Fibroblast of villous mesenchyme (primary cell): ENCODE measurements at places on chromosomes 1 and 21.

DNA sequence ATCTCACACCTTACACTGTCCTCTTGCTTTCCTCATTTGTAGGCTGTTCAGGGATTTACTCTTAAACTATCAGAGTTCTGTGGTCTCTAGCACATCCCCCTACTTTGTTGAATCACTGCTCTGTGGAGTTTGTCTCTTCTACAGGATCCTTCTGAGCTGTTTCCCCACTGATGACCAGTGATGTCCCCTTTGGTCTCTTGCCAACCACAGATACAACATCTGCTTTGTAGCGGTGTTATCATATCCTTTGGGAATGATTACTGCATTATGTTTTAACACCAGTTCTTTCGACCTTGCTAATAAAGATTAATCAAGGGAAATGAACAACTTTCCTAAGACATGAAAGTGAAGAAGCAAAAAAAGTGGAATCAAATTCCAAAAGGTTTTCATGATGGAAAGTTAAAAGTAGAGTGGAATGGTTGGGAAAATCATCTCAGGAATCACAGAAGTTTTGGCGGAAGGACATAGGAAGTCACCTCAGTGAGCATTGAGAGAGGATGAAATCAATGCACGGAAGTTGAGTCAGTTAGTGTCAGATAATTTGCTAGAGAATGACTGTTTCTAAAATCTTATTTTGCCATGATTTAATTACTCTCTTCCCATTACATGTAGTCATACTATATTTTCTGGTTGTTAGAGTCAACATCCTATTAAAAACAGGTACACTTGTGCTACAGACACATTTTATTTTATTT is 11.2 kb downstream of the OR10K2 start:
- DNase-seq: no peak

DNA sequence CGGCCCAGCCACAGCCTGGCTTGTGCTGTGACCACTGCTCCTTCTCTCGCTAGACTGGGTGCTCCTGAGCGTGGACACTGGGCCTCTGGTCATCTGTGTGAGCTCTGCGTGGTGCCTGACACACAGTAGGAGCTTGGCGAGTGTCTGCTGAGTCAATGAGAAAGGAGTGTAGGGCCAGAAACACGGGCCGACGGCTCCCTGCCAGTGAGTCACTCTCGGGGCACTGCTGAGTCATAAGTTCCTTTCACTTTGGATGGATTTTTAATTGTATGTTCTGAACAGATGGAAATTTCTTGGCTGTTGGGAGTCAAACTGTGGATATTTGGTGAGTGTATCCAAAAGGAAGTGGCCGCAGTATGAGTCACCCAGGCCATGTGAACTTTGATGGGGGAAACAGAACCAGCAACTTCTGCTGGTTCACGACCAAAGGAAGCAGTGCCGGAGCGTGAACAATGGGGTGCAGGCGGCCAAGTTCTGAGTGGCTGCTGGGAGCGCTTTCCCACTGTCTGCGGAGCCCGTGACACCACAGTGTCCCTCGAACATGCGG is 41.0 kb upstream of the COL18A1 start:
- peak; percentile 99 for DNase-seq

DNA sequence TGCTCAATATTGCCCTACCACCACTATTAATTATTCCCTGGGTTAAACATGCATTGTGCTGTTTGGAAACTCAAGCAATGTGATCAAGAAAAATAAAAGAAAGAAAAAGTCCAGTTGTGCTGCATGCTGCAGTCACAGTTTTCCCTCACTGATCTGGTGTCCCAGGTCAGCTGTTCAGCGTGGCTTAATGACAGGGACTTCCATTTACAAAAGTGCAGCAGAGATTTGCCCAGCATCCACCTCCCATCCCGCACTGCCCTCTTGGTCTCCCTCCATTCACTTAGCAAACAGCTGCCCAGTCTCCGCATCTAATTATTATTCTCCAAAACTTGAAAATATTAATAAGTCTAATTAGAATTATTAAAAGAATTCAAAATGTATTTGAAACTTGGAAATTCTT is 2.0 kb upstream of the OR2T4 start:
- no peak for DNase-seq

GRCh38 chr1:117335376-117336086 is 31.7 kb upstream of the MAN1A2 start:
- DNase-seq: peak; percentile 38

DNA sequence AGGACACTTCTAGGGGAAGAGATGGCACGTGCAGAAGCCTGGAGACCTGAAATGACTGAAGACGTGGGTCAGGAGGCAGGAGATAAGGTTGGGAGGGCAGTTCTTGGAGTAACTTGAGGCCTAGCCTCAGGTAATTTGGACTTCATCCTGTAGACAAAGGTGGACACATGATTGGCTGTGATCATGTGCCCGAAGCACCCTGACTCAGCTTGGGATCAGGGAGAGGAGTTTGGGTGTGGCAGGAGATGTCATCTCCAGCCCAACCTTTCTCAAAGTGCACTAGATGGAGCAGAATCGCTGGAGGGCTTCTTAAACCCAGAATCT is 1.5 kb downstream of the SLC66A1 start:
- DNase-seq: no peak

GRCh38 chr1:30447701-30448100 is 275.7 kb downstream of the MATN1 start:
- DNase-seq: no peak

- DNase-seq: no peak
Measured at GRCh38 chr1:7749126-7749525, 22.0 kb upstream of the VAMP3 start.

GRCh38 chr1:177800400-177801088 is 169.3 kb downstream of the SEC16B start:
- no peak for DNase-seq

GRCh38 chr21:34540206-34540605 is 28.2 kb upstream of the KCNE1 start:
- no peak for DNase-seq

DNA sequence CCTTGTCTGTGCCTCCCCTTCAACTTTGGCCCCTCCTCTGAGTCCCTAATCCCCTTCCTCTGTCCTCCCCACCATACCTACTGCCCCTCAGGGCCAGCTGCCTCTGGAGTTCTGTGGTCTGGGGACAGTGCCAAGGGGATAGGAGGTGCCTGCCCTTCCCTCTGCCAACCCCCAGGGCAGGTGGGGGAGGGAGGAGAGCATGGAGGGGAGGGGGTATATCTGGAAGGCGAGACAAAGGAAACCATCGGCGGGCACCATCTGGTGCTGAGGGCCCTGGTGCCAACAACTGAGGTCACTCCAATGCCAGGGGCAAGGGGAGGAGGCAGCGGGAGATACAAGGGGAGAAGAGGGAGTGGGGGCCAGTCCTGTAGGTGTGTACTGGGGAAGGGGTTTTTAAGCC is 9.6 kb downstream of the RAB25 start:
- no peak for DNase-seq

DNA sequence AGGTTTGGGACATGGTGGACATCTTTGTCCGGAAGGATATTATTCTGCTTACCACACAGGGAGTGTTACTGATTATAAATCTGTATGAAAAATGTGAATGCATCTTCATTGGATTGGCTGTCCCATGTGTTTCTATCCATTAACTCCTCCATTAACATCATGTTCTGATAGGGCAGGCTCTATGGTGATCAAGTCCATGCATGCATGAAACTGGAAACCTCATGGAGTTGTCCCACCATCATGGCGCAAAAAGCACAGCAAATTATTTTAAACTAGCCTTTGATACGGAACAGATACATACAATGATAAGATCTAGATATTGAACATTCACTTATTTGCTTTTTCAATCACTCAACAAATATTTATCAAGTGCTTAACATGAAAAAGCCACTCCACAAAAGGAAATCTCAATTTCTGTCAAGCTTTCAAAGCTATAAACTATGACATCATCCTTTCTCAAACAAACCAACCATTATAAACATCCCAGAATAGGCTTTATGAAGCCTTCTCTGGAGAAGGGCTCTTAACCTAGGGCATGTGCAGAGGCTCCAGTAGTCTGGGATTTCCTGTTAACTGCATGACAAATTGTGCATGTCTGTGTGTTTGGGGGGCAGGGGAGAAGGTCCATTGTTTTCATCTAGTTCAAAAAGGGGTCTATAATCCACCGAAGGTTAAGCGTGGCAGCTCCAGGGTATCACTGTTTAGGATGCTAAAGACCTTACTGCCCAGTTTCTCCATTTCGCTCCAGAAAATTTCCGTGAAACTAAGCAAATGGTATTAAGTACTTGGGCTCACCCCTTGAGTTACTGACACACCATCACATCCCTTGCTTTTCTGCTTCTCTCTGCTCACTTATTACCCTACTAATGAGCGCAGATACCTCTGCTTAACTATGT is 46.1 kb downstream of the ADAMTS1 start:
- peak; percentile 56 for DNase-seq

DNA sequence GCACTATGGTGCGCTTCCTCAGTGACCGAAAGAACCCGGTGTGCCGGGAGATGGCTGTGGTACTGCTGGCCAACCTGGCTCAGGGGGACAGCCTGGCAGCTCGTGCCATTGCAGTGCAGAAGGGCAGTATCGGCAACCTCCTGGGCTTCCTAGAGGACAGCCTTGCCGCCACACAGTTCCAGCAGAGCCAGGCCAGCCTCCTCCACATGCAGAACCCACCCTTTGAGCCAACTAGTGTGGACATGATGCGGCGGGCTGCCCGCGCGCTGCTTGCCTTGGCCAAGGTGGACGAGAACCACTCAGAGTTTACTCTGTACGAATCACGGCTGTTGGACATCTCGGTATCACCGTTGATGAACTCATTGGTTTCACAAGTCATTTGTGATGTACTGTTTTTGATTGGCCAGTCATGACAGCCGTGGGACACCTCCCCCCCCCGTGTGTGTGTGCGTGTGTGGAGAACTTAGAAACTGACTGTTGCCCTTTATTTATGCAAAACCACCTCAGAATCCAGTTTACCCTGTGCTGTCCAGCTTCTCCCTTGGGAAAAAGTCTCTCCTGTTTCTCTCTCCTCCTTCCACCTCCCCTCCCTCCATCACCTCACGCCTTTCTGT is 7.3 kb upstream of the PIGV start:
- DNase-seq: no peak

DNA sequence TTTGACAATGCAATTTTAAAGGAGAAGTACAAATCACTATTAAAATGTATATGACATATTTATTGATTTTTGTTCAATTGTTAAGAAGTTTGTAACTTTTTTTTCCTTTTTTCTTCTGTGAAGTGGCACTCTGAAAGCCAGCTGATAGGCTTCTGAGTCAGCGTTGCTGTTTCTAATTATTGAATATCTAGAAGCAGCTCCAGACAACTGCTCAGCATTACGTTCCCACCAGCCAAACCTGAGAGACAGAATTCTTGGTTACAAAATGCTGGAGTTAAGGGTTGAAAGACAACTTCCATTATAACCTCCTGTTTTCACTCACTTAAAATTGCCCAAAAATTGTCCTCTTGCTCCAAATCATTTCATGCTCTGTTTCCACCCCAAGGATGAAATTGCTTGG is 31.4 kb upstream of the LMX1A start:
- DNase-seq: no peak

DNA sequence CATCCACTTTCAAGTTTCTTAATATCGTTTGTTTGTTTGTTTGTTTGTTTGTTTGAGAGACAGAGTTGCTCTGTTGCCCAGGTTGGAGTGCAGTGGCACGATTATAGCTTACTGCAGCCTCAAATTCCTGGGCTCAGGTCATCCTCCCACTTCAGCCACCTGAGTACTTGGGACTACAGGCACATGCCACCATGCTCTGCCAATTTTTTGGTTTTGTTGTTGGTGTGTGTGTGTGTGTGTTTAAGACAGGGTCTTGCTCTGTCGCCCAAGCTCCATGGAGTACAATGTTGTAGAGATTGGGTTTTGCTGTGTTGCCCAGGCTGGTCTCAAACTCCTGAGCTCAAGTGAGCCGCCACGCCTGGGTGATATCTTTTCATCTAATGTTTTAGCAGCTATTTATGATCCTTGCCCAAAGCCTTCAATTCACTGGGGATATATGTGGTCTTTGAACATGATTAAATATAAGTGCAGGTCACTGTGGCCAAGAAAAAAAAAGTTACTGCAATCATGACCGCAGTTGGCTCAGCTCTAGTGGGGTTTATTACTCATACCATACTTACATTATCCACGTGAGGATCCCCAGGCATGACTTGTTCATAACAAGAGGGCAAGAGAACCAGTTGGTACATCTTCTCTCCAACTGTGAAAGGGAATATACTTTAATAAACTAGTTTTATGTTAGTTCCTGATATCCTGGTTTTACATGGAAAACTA is 8.0 kb downstream of the RRP1B start:
- peak; percentile 62 for DNase-seq

DNA sequence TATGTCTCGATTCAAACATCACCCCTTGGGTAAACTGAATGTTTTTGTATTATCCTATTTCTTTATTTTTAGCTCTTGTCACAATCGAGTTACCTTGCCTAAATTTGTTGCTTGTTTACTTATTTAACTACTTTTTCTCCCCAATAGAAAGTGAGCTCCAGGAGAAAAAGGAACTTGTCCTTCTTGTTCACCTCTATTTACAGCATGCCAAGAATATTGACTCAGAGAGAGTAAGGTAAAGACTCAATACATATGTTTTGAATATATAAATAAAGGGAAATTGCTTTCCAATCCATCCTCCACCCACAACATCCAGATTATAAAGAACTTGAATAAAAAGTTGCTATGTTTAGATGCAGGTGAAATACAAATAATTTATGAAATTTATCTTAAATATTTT is 107.3 kb upstream of the PDC start:
- no peak for DNase-seq
